ENCODE measurements at places on chromosomes 7 and 10.

DNA sequence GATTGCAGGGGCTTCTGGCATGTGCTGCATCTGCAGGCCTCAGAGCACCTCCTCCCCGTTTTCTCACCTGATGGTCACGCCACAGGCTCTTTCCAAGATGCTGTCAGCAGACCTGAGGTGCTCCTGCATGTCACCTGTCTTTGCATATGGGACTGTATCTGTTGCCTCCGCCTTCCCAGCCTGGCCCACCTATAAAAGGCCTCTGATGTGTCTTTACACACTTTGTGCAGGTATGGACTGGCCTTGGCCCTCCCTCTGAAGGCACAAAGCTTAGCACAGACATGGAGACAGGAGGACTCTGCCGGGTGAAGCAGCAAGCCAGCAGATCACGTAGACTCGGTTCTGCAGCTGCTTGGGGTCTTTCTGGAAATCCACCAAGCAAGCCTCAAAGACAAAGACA is 220.9 kb upstream of the PPP2R2D start:
- DNase-seq: no peak

GRCh38 chr10:88493691-88494483 is 89.2 kb downstream of the RNLS start:
- DNase-seq: no peak

DNA sequence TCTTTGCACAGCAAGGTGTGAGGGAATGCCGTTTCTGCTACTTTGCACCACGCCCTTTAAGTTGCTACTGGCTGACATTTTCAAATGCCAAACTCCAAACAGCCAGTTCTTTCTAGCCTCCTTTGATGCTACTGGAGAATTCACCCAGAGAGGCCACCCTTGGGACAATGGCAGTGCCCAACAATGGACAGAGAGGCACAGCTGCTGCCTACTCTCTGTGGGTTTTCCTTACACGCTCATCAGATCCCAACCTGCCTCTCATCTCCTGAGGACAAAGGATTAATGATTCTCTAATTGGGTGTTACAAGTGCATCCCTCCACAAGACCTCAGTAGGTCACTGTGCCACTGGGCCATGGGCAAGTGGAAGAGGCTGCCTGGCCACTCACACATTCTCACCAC is 105.8 kb downstream of the COBL start:
- DNase-seq: no peak

DNA sequence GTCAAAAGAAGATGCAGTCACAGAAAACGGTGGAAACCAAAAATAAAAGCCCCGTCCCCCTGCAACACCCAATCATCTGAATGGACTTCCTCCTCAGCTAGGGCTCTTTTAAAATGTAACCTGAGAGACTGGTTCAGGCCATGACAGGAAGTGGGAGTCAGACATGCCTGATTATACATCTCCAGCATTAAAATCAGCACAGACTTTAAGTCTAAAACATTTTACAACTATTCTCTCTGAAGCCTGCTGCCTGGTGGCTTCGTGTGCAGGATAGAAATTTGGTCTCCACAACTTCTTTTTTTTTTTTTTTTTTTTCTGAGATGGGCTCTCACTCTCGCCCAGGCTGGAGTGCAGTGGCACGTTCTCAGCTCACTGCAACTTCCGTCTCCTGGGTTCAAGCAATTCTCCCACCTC is 30.3 kb downstream of the HACD1 start:
- no peak for DNase-seq

DNA sequence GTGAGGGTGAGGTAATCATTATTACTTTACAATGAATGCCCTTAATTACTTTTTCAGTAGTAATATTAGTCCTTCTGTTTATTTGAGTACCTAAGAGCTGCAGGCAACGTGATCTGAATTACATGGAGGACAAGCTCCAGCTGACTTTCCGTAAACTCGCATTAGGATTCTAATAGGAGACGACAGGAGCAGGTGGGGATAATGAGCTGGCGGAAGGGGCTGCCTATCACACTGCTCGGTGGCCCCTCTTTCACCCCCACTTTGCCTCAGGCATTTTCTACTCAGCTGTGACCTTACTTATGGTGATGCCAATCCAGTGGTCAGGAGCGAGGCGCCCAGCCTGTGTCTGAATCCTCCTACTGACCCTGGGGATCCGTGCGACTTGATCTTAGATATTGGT is at the start of gene C7orf33:
Gene C7orf33 (plus strand): TSS at position 296 of the 400 bp plus-strand sequence. CDS start 160 bp downstream, outside the sequence.
- no peak for DNase-seq

- no peak for DNase-seq
These were observed 42.2 kb upstream of the TUBB8 start for GRCh38 chr10:91313-91712.

- peak; percentile 39 for DNase-seq
These were observed 26.4 kb downstream of the CDK6 start for GRCh38 chr7:92809760-92810573.

DNA sequence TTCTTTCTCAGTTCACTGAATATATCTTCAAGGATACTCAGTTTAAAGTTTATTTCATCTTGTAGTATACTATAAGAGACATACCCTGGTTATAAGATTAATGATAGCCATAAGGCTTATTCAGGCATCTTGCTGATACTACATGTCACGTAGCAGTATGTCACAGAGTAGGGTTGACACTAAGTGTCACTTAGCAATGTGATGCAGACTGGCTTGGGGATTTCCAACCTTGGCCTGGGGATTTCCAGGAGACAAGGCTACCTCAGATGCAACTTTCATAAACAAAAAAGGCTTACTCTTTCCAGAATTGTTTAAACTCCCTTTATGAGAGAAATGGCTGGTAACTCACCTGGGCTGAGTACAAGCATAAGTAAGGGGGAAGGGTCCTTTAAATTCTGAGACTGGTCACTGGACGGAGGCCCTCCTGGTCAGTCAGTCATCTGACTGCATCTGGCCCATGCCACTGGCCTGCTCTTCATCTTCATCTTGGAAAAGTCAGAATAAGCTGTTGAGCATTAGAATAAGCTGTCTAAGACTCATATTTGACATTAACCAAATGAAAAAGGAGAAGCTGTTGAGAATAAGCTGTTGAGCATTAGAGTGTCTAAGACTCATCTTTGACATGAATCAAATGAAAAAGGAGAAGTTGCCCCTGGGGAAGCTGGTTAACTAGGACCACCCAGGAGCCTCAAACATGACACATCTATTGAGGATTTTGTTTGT is 9.5 kb downstream of the SLC13A1 start:
- no peak for DNase-seq

DNA sequence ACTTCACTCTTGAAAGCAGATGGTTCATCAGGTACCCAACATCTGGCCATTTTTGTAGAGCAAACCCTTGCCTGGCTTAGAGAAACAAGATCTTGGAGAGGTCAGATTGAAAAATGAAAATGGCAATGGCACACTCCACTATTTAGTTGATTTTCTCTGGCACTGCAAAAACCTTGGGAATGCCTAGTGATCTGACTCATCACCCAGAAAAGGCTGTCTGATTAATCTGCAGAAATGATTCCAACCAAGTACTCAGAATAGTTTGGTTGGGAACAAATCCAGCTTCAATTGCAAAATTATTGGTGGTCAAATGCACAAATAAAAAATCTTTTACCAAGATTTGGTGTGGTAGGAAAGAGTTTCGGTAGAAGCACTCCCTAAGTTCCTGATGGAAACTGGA is 351.2 kb downstream of the PHTF2 start:
- no peak for DNase-seq

DNA sequence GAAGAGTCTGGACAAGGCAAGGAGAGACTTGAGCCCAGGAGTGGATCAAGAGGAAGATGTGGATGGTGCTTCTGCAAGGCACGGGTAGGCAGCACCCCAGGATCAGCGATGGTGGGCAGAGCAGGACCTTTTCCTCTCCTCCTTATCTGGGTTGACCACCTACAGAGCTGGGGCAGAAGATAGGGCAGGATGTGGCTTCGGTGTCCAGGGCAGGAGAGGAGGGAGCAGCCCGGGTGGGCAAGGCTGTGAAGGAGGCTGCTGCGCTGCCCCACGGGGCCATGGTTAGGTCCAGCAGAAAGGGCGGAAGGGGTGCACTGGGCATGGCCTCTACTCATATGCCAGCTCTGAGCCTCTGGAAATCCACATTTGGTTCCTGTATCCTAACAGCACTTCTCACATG is 20.0 kb upstream of the PARP12 start:
- no peak for DNase-seq

- DNase-seq: no peak
These were observed 115.8 kb upstream of the FAM204A start for GRCh38 chr10:118457824-118458428.

GRCh38 chr10:80518143-80518806 is 19.4 kb upstream of the SH2D4B start:
- no peak for DNase-seq

- DNase-seq: no peak
These were observed 383.9 kb downstream of the AUTS2 start for GRCh38 chr7:69982197-69982596.

DNA sequence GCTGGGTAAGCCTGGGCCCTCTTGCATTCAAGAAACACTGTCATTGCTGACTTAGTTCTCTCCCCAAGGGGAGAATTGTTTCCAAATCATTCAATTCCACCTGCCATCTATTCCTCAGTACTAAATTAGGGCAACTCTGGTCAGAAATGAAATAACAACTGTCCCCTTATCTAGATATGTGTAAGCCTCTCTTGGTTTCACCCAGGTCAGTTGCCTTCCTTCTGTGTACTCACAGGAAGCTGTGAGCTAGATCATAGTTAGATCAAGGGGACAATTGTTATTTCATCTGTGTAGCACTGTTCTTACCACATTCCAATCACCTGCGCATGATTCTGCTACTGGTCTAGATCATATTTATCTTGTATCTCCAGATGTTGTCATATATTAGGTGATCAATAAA is 483.0 kb upstream of the SORCS1 start:
- DNase-seq: no peak

GRCh38 chr10:78898341-78899097 is 170.2 kb upstream of the ZMIZ1 start:
- DNase-seq: no peak

- DNase-seq: no peak
These were observed 55.8 kb downstream of the INPP5A start for GRCh38 chr10:132593389-132593788.

DNA sequence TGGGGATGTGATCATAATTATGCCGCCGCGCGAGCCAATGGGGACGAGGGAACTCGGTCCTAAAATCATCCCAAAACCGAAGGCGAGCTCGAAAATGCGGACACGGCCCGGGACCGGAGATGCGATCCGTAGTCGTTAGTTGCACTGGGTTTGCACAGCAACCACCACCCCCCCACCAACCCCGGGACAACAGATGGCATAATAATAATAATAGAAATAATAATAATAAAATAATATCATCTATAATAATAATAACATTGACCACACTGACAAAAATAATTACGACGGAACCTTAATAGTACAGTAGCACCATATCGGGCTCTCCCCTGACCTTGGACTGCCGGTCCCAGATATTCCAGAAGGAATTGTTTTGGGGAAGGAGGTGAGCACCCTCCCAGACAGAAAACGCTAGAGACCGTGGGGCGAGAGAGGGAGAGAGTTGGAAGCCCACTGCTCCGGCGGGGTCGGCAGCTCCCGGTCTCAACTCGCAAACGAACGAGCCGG is 1.1 kb upstream of the EMX2 start:
- no peak for DNase-seq

DNA sequence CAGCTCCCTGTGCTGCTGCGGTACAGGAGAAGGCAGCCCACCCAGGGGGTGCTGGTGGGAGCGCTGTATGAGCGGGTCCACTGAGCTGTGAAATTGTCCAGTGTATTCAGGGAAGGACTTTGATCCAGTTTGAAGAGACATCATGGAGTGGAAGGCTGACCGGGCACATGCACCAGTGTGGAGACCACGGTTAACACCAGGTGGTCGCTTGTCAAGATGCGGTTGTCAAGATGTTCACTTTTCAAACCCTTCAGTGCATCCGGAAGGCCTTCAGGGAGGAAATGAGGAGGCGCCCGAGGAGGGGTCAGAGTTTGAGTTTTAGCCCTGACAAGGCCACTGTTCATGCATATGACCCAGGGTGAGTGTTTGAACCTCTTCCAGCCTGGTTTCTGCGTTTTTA is 6.1 kb downstream of the DOCK1 start:
- DNase-seq: no peak

DNA sequence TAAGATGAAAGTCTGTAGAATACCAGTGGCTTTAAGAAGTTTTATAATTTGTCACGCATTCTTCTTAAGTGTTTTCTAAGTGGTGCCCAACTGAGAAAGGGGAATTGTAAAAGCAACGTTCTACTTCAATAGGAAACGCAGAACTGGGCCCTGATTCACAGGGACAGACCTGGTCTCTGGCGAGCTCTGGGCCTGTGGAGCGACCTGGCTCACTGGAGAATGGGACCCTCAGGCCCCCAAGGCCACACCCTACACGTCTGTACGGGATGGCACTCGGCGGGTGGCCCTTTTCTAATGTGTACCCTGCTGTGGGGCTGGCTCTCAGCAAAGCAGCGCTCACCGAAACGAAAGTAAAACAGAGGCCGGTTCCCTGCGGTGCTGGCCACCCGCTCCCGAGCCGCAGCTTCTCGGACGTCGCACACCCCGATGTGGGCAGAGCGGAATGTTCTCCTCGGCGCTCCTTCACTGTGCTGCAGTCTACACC is 205.0 kb downstream of the DIP2C start:
- DNase-seq: peak; percentile 17

GRCh38 chr7:36281945-36282717 is 107.5 kb upstream of the ANLN start:
- no peak for DNase-seq

- DNase-seq: no peak
These were observed 83.5 kb downstream of the SEMA3D start for GRCh38 chr7:85103357-85103756.

GRCh38 chr10:33631991-33632390 is 297.5 kb upstream of the NRP1 start:
- no peak for DNase-seq

GRCh38 chr10:6213908-6214307 is 11.2 kb downstream of the PFKFB3 start:
- no peak for DNase-seq

DNA sequence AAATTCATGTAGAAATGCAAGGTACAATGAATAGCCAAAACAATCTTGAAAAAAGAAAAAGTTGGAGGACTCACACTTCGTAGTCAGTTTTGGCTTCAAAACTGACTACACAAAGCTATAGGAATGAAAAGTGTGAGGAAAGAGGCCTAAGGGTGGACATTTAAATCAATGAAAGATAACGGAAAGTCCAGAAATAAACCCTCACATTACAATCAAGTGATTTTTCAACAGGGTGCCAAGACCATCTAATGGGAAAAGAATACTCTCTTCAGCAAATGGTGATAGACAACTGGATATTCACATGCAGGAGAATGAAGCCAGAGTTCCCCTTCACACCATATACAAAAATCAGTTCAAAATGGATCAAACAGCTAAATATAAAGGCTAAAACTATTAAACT is 106.8 kb downstream of the SRPK2 start:
- DNase-seq: no peak

DNA sequence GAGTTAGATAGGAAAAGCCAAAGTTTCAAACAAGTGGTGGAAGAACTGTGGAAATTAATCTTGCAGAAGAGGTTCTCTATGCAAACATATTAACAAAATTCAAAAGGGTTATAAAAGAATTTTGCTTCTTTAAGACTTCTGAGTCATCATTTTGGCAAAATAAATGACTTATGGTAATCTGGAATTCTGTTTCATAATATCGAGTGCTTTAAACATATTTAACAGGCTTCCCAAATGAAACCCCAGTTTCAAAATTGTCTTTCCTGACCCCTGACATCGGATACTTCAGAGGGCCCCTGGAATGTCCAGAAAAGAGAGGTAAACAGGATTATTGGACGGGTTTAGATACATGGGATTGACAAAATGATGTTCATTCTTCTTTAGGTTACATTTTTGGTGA is 444.6 kb downstream of the HTR7 start:
- DNase-seq: no peak

GRCh38 chr7:108809356-108809755 is 239.7 kb downstream of the DNAJB9 start:
- no peak for DNase-seq

All from activated CD4-positive, alpha-beta T cell treated with anti-CD3 and anti-CD28 coated beads, Interleukin-2, amount 50 U/mL, for 4 hours (primary cell).